ENCODE measurements at places on chromosomes 12 and 14.

DNA sequence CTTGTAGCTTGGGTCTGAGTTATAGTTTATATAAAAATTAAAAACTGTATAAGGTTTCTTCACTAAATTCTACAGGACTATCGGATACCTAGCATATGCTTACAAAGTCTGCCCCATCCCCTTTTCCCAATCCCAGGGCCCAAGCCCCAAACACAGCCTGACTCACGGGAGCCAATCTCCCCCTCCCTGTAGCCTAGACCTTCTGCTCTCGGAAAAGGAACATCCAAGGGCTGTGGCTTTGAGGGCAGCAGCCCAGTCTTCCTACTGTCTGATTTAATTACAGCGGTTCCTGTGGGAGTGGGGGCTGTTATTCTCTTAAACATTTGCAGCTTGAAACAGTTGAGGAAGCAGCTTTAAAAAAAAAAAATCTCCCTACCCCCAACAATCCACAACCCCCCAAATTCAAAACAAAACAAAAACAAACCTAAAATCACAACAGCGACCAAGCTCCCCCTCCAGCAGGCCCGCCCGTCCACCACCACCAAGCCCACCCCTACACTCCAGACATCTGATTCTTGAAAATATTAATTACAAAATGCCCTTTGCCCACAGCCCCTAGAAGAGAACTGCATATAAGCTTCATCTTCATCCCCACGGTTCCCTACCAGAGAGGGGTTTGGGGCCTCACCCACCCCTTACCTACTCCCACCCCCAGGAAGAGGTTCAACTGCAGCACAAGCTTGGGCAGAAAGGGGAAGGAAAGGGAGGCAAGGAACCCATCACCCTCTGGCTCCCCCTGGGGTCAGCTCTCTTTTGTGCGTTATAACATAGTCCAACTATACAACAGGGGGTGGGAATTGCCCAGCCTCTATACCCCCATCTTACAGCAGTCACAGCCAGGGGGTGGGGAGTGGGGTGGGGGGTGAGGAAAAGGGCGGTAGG is 1.1 kb upstream of the PRKAG1 start:
- DNase-seq, result peak; percentile 47

GRCh38 chr14:55131370-55132137 is 2.5 kb downstream of the LGALS3 start:
- no peak for DNase-seq

GRCh38 chr12:68237078-68237477 is 11.5 kb upstream of the IL26 start:
- no peak for DNase-seq

GRCh38 chr14:73794146-73794545 is 57.5 kb upstream of the PTGR2 start:
- no peak for DNase-seq

DNA sequence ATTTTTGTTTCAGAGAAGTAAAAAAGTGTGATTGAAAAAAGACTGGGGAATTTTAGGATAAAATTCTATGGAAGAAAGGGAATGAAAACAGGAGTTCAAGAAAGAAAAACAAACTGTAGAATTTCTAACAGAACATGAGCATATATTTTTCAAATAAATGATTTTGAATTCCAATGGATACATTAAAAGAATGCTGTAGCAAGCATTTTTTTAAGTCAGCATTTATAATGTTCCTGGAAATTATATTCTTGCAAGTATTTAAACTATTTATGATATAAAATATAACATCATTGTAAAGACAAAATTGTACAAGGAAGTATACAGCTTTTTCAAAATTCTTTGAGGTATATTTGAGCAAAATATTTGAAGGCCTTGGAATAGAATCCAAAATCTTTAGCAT is 450.7 kb downstream of the AEBP2 start:
- DNase-seq, result no peak

DNA sequence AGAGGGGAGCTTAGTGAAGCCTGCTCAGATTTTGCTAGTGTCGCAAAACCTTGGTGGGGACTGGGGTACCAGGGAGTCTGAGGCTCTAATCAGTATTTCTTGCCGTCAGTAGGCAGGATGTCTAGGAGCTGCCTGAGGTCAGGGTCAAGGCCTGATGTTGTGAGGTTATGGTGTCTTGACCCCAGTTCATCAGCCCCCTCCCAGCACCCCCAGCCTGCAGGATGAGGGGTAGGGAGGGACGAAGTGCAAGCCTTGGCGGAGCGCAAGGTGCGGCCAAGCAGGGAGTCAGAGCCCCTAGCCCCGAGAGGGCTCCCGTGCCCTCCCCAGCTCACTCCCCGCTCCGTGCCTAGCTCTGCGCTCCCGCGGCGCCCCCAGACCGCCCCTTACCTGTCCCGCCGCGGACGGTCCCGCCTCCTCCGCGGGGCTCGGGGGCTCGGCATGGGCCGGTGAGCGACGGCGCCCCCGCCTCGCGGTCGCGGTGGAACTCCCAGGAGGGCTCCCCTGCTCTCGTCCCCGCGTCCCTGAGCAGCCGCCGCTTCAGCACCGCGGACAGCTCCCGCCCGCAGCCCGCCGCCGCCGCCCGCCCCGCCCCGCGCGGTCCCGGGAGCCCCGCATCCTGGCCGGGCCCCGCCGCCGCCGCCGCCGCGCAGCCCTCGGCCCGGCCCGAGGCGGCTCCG is 347 bp downstream of the SYNDIG1L start:
- peak; percentile 8 for DNase-seq

DNA sequence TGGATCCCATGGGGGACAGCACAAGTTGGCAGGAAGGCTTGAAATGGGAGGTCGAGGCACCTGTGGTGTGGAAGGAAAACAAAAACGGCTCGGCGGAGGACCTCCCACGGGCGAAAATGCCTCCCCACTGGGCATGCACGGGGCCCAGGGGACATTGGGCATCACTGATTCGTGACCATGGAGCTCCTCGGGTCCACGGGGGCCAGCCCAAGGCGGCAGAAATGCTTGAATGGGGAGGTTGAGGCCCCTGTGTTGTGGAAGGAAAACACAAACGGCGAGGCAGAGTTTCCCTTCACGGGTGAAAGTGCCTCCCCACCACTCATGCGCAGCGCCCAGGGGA is 376.0 kb downstream of the ALG10 start:
- DNase-seq, result no peak

DNA sequence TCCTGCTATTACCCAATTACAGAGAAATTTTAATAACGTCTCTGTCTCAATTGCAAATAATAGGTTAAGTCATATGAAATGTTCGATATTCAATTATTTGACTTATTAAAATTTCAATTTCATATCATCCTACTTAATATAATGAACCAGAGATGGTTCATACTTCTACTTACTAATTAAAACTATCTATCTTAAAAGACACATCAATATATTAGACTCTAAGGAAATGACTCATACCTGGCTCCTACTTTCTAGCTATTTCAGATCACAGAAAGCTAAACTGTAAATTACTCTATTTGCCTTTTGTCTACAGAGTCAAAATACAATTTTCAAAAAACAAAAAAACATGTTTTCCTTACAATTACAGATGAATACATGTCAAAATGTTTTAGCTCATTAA is 99.6 kb downstream of the CAPZA3 start:
- no peak for DNase-seq

- no peak for DNase-seq
Measured at GRCh38 chr12:77210724-77211123, 145.4 kb upstream of the E2F7 start.

GRCh38 chr14:24317141-24317928 is 6.0 kb downstream of the LTB4R start:
- DNase-seq, result no peak

- peak; percentile 24 for DNase-seq
Measured at GRCh38 chr14:22886500-22887259, 3.7 kb downstream of the REM2 start.

DNA sequence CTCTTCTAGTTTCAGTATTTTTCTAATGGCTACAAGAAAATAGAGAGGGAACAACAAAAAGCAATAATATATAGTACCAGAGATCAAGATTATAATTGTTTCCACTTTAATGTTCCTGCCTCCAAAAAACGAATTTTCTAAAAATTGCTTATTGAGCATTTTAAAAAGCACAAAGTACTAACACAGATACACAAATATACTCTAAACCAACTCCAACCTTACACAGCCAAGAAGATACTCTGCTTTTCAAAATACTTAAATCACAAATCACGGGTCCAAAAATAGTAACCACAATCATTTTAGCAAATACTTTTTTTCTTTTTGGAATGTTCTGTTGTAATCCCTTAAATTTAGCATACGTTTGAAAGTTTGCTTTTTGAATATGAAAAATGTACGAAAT is 2.0 kb downstream of the YAF2 start:
- no peak for DNase-seq

DNA sequence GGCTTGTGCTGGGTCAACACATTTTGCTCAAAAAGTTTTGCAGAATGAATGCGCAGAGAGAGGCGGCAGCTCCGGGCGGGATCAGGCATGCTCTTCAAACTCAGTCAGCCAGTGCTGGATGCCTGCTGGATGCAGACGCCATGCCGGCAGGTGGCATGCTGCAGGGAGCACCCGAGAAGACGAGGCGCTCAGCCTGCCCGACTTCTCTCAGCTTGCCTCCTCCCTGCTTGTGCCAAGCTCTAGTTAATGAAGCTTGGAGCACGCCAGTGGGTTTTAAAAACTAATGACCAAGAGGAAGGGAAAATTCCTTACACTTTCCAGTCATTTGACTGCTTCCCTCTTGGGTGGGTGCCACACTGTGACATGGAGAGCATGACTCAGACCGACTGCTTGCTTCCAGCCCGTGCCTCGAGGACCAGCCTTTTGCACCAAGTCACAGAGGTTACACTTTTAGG is 39.8 kb downstream of the SLC24A4 start:
- DNase-seq, result no peak

DNA sequence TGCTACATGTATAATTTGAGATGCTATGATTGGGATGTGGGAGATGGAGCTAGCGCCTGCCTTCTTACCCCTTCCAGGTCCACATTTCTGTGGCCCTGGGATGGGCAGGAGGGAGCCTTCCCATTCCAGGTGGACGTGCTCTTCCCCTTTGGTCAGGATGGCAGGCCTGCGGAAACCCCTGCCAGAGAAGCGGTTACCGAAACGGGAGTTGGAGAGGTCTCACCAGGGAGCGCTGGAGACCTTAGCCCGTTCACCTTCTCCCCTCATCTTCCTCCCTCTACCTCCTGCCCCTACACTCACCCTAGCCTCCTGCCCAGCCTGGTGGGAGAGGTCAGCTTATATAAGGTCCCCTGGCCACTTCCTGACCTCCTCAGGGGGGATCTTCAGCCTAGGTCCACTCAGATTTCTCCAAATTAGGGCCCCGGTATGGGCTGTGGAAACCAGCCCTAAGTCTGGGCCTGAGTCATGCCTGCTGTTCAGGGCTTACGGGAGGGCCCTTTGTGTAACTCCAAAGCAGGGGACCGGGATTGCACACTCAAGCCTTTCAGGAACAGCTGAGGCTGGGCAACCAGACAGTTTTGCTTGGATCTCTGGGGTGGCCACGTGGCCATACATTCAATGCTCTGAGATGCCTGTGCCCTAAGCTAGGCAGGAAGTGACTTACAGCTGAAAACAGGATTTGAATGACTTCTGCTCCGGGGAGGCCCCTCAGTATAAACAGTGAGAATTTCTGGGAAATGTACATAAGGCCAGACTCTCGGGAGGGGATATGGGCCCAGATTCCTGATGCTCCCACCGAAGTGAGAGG is 10.2 kb upstream of the MEG3 start:
- peak; percentile 83 for DNase-seq

DNA sequence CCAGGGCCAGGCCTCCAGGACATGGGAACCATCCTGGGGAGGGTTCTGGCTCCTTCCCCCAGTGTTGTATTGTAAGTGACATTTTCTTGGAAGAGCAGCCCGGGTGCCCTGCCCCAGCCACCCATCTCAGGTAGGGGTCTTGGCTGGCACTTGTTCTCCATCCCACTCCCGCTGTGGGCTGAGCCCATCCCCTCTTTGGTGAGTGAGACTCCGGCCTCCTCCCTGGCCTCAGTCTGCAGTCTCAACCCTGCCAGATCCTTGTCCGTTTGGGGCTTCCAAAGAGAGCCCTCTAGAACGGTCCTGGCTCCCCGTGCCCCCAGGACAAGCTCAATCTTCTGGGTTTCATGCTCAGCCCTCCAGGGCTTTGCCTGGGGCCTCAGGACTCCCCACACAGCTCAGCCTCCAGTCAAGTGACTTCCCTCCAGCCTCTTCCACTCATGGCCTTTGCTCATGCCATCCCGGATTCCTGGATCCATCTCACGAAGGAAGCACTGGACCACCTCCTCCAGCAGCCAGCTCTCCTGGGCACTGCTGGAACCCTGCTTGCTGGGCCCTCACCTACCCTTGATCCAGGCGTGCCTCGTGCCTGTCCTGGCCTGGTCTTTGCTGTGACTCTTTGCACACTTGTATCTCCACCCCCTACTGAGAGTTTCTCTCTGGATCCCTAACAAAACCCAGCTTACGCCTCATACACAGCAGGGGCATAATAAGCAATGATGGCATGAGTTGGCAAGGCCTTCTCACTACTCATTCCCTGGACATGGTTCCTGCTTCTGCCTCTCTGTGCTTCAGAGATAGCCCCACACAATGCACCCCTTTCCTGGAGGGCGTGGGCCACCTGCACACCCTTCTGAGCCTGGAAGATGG is 297.4 kb upstream of the RTL1 start:
- DNase-seq, result no peak

GRCh38 chr14:85165094-85165493 is 364.9 kb upstream of the FLRT2 start:
- peak; percentile 87 for DNase-seq

DNA sequence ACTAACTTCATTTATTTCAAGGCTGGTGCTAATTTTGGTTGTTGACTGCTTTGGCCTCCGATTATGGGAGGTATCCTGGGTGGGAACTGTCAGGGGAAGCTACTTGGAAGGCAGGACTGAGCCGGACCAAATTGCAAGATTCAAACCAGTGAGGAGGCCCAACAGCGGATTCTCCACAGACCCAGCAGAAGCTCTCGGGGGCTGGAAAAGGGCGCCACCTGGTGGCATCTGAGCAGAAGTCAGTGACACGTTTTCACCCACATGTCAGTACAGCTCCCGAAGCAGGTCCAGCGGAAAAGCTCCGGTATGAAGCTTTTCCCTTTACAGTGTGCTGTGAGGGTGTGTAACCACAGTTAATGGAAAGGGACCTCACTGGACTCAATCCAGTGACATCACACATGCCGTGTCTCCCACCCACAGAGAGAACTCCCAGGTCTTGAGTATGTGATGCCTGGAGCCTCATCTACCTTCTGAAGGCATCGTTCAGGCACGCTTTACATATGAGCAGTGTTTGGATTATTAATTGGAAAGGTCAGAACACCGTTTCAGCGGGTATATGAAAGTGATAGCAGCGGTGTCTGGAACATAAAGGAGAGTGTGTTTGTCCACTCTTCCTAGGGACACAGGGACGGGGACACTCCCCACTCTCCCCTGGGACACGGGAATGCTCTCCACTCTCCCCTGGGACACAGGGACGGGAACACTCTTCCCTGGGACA is 3.6 kb upstream of the P2RX2 start:
- peak; percentile 81 for DNase-seq

- DNase-seq, result no peak
Measured at GRCh38 chr14:71833476-71833875, 98.8 kb upstream of the RGS6 start.

DNA sequence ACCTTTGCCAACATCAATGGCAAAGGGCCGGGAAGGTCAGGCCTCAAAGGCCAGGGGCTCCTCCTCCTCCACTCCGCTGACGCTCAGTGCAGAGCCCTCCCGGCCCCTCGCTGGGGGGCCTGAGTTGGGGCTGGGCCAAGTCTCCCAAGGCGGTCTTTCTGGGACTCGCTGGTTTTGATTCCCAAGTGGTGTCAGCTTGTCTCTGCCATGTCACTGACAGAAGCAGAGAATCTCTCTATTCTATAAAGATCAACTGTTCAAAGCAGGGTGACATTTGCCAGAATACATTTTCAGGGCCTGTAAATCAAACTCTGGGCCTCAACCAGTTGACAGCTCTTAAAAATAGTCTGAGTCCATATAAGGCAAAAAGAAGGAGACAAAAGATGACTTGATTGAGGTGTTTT is 75.9 kb downstream of the CCDC88C start:
- DNase-seq, result no peak

GRCh38 chr14:90531497-90531896 is 134.7 kb downstream of the CALM1 start:
- no peak for DNase-seq
